ENCODE measurements at places on chromosomes 13 and 19.

DNA sequence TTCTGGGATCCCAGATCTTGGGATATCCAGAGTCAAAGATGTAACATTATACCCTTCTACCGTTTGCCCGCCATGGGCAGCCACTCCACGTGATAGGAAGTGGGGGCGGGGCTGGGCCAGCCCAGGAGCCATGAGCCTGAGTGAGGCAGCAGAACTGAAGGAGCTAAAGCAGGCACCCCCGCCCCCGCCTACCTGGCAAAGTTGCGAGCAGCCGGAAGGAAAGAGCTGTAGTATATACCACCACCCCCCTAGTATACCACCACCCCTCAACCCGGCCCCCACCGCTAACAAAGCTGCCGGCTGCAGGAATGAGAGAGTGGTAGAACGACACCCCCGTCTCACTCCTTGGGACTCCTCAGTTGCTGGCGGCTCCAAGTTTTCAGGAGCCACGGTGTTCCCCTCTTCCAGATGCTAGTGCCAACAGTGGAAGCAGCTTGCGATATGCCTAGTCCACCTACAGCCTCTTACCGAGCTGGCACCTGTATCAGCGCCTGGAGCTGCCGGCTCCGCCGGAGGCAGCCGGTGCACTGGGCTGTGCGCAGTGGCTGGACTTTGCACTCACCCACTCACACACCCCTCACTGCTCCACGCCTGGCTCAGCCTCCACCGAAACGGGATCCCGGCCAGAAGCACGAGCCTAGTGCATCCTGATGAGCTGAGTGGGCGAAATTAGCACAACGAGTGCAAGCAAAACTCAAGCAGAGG, 230.7 kb upstream of the PRR20A start:
- DNase-seq: no peak

GRCh38 chr13:61664801-61665705, 249.4 kb upstream of the PCDH20 start:
- no peak for DNase-seq

GRCh38 chr19:17081672-17082630, 6.4 kb downstream of the MYO9B start:
- DNase-seq: no peak

- no peak for DNase-seq
Observed at GRCh38 chr13:112603641-112604225, 15.8 kb upstream of the TUBGCP3 start.

- no peak for DNase-seq
Observed at GRCh38 chr13:109156181-109156935, 526.9 kb downstream of the MYO16 start.

GRCh38 chr19:44202470-44202869, 9.9 kb upstream of the ZNF227 start:
- no peak for DNase-seq

DNA sequence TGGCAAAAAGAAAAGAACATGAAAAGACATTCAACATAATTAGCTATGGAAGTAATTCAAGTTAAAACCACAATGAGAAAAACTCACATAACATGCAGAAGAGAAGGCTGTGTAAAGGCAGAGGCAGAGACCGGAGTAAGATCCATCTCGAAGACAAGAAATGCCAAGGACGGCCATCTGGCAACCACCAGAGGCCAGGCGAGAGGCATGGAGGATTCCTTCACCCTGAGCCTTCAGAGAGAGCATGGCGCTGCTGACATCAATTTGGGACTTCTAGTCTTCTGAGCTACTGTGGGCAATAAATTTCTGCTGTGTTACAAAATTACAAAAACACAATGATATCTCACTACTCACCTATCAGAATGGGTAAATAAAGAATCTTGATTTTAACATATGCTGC, 381.0 kb downstream of the TSHZ3 start:
- DNase-seq: no peak

- DNase-seq: no peak
Observed at GRCh38 chr13:28503182-28503967, 8.4 kb upstream of the FLT1 start.

GRCh38 chr13:23766283-23766682, 122.9 kb downstream of the MIPEP start:
- DNase-seq: no peak

- DNase-seq: no peak
Observed at GRCh38 chr13:88153353-88153752, 482.2 kb downstream of the SLITRK5 start.

- DNase-seq: no peak
Observed at GRCh38 chr13:108033800-108034707, 181.3 kb downstream of the LIG4 start.

GRCh38 chr13:79290595-79291244, 115.3 kb downstream of the RBM26 start:
- DNase-seq: no peak

DNA sequence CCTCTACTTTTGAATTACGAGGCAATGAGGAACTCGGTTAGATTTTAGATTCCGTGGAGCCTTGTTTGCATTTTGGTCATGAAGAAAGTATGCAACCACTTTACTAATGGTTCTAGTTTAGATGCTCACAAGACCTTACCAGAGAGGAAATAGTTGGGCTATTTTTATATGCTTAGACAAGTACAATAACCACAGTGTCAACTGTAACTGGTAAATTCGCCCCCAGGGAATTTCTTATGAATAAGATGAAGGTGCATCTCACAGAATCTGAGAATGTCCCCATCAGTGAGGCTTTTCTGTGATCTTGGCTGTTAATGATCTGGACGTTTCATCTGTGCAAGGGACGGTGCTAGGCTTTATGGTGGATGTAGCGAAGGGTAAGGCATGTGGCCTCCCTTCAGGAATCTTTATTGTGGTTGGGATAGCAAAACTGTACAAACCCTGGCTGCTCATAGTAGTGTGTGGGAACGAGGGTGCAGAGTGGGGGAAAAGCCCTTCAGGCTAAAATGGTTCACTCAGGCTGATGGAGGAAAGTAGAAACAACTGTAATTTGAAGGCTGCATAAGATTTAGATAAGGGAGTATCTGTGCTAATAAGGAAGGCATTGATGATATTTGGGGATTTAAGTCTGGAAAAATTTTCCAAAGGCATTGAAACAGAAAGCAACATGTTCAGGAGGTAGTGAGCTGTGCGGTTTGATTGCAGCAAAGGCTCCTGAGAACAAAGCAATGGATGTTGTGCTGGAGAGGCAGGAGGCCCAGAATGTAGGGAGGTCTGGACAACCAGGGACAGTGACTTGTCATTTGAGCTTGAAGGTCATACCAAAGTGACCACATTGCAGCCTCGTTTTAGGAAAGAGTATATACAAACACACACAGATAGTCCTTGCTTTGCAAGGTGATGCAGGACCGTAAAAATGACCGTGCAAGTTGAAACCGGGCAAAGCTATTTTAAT, 28.4 kb downstream of the UBAC2 start:
- DNase-seq: no peak
